ENCODE measurements at places on chromosomes 7 and 10.

- no peak for DNase-seq
These were observed 69.8 kb downstream of the CDK1 start for GRCh38 chr10:60848126-60848525.

DNA sequence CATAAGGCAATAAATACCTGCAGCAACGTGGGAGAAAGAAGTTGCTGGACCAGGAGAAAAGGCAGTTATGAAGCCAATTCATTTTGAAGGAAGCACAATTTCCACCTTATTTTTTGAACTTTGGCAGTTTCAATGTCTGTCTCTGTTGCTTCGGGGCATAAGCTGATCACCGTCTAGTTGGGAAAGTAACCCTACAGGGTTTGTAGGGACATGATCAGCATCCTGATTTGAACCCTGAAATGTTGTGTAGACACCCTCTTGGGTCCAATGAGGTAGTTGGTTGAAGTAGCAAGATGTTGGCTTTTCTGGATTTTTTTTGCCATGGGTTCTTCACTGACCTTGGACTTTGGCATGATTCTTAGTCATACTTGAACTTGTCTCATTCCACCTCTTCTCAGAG is 13.0 kb downstream of the DUSP5 start:
- no peak for DNase-seq

DNA sequence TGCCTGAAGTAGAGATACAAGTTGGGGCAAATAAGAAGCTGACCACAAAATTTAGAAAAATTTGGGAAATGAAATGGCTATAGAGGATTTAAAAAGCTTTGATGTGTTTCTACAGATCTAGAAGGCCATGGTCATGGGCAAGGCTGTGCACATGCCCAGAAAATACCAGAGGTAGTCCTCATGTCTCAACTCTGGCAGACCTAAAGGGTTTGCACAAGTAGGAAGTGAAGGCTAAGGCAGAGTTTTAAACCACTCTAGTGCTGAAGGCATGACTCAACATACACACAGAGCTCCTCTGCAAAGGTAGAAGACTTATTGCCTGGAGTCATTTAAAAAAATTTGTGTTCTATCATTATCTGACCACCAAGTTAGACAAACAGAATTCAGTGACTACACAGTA is 364.6 kb downstream of the CCSER2 start:
- no peak for DNase-seq

DNA sequence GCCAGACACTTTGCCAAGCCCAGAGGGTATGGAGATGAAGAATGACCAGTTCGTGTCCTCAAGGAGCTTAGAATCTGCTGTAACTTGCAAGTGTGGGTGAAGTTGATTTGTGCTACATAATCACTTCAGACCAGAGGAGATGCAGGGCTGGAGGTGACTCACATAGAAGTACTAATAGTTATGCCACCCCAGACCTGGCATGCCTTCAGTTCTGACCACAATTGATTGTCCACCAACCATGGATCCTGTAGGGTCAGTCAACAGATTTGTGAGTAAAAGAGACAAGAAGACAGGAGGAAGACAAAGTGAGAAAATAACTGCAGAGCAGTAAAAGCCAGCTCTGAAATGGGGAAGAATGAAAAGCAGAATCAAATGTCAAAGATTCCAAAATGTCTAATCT is 51.2 kb upstream of the BMPER start:
- DNase-seq: no peak

- DNase-seq: no peak
These were observed 61.0 kb downstream of the CREB3L2 start for GRCh38 chr7:137940656-137941518.

GRCh38 chr10:33117230-33117629 is 159.2 kb upstream of the ITGB1 start:
- no peak for DNase-seq

GRCh38 chr7:152924238-152924637 is 164.7 kb downstream of the ACTR3B start:
- no peak for DNase-seq

DNA sequence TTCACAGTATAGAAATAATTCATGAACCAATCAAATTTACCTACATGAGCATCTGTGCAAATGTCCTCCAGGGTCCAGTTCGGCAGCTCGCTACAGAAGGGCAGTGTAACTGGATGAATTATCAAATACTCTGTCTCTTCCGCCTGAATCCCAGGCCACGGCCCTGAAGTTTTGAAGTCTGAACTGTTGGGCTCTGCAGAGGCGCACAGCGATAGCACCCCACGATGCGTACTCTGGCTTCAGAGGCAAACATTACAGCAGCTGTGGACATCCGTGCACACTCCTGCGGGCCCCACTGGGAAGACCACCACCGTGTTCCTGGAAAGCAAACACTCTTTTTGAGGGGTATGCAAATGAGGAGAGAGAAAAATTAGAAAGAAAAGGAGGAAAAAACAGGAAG is 259.8 kb upstream of the TCERG1L start:
- no peak for DNase-seq

GRCh38 chr10:31358688-31359330 is 39.8 kb downstream of the ZEB1 start:
- no peak for DNase-seq

GRCh38 chr10:84267503-84268126 is 22.8 kb downstream of the RGR start:
- peak; percentile 50 for DNase-seq

DNA sequence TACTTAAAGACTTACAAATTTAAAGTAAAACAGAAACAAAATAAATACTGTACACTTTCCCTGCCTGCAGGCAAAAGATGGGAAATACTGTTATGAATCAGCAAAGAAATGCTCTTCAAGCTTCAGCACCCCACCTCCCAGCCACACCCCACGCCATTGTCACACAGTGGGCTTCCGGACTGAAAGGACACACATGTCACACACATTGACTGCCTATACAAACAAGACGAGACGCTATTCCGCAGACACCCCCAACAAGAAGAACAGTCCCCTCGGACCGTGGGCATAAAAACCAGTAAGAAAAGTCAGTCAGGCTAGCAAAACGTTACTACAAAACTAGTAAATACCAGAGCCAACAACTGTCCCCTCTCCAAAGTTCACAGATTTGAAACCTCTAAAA is 22.2 kb upstream of the PARP12 start:
- no peak for DNase-seq

DNA sequence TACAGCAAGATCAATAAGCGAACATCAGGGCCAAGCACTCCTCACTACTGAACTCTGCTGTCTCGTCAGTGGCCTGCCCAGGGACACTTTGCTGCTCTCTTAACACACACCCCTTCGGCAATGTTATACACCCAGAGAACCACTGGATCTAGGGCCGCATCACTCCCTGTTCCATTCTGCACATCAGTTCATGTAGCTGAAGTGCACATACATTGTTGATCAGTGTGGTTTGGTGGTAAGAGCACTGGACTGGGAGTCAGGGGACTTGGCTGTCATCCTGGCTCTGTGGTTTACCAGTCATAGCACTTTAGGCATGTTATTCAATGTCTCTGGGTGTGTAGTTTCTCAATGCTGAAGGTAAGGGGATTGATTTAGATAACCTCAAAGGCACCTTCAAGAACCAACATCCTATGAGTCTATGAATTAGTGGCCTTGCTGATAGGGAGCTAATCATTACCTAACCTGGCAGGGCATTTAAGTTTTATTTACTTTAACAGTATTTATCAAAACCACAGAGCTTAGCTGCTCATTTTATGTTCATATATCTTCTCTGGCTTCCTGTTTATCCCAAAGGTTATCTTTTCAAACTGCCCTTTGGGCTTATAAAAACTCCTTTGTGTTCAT is 24.8 kb downstream of the DUSP5 start:
- DNase-seq: no peak

DNA sequence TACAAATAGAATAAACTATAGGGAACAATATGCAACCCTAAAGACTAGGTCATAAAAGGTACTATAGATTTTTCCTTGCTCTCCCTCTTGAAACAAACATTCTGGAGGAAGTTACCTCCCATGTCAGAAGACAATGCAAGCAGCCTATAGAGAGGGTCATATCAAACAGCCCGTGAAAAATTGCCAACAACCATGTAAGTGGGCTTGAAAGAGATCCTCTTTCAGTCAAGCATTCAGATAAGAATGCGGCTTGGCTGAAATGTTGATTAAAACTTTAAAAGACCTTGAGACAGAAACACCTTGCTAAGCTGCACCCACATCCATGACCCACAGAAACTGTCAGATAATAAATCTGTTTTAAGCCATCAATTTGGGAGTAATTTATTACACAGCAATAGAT is 526.6 kb upstream of the GHITM start:
- DNase-seq: no peak

DNA sequence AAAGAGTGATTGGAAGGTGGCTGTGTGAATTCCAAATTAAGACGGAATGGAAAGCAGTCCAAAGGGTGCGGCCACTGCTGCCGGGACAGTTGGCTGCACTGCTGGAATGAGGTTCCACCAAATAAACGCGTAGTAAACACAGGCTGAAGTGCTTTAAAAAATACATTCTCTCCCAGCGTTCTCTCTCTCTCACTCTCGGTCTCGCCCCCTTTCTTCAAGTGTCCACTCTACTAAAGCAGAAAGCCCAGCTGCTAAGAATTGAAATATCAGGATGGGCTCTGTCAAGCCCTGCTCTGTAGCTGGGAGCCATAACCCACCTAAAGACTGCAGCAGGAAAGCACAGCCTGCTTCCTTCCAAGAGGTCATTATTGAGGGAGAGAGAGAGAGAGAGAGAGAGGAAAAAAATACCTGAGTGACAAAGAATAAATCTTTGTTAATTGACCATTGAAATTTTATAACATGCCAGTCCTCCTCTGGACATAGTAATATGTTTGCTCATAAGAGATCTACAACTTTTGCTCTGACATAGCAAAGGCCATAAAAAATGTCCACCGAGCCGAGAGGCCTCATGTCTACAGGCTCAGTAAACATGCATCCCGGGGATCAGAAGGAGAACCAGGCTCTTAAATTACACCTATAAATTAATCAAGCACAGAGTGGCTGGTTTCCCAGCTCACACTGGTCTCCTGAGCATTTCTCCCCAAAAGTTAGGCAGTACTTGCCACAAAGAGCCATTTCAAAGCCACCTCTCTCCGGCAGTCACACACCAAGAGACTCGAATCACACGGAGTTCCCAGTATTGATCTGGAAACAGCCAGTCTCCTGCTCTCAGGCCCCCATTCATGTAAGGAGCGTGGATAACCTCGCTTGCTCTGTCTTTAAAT is 72.8 kb downstream of the FGFR2 start:
- no peak for DNase-seq

DNA sequence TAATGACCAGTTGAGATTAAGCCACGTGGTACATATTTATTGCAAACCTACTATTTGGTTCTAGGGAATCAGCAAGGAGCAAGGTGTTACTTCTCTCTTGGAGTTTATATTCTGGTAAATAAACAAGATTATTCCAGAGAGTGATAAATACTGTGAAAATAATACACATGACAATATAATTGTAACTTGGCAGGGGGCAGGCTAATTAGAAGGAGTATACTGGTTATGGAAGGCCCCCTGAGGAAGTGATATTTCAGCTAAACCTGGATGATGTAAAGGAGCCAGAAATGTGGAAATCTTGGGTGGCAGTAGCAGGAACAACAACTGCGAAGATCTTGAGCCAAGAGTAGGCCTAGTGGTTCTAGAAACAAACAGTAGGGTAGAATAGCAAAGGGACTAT is 111.8 kb downstream of the SDK1 start:
- DNase-seq: no peak

All from activated naive CD4-positive, alpha-beta T cell (primary cell).